ENCODE measurements at places on chromosomes 7 and 10.

DNA sequence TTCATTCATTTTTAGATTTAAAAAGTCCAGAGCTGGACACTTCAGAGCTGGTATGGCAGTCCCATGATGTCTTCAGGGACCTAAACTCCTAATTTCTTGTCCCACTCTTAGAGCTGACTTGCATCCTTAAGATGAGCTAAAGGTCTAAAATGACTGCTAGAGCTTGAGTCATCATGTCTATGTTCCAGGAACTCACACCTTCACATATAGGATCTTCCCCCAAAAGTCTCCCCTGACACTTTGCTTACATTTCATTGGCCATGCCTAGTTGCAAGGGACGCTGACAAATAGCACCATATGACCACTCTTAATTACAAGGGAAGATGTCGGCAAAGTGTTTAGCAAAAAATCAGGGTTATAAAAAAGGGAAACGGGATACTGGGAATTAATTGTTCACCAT is 10.4 kb upstream of the AOAH start:
- DNase-seq: no peak

DNA sequence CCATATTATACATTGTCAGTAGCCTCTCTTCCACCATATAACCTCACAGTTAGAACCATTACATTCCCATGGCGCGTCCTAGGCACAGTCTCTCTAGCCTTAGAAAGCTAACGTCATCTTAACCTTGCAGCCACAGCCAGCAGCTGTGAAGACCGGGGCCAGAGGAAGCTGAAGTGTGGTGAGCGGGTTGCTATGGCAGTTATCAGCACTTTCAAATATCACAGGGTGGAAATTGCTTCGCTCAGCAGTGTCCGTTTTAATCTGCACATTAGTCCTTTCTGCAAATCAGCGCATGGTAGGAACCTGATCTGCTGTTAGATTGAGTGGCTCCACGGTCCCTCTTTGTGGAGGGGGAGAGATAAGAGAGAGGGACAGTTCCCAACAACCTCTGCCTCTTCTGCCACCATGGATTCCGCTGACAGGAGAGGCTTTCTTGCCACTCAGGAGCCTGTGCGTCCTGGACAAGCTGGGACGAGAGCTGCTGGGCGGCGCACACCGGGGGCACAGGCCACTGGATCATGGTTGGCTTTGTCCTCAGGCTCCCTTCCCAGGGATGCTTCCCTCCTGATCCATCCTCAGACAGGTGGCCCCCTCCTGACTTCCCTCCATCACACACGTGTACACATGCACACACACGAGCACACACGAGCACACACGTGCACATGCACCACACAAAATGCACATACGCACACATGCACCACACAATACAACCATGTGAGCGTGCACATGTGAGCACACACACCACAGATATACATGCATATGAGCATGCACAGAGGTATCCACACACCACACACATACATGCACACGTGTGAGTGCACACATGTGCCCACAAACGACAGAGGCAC is 93.8 kb downstream of the WDR37 start:
- DNase-seq: no peak

DNA sequence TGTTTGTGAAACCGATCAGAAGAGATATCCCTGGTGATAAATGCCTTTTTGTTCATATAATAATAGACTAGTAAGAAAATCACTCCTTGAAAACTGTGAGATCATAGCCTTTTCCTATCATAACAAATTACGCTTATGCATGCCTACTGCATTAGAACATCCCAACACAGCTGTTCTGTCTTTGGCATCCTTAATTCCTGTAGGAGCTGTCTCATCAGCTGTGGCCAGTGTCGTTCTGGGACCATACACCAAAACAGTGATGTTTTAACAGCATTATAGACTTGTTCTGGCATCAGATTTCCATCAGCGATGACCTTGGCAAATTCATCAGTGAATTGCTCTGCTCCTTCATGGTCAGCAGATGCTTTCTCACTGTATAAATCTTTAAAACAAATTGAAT is 423.6 kb upstream of the LRGUK start:
- no peak for DNase-seq

GRCh38 chr10:23325132-23325531 is 19.5 kb downstream of the C10orf67 start:
- DNase-seq: no peak

- no peak for DNase-seq
Observed at GRCh38 chr10:27611236-27611635, 107.1 kb downstream of the RAB18 start.

DNA sequence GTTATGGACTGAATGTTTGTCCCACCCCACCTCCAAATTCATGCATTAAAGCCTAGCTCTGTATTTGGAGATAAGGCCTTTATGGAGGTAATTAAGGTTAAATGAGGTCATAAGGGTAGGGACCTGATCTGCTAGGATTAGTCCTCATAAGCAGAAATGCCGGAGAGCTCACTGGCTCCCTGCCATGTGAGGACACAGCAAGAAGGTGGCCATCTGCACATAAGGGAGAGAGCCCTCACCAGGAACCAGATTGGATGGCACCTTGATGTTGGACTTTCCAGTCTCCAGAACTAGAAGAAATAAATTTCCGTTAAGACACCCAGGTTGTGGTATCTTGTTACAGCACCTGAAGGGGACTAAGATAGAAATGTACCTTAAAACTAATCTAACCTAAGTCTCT is 816.1 kb upstream of the C7orf33 start:
- DNase-seq: no peak

DNA sequence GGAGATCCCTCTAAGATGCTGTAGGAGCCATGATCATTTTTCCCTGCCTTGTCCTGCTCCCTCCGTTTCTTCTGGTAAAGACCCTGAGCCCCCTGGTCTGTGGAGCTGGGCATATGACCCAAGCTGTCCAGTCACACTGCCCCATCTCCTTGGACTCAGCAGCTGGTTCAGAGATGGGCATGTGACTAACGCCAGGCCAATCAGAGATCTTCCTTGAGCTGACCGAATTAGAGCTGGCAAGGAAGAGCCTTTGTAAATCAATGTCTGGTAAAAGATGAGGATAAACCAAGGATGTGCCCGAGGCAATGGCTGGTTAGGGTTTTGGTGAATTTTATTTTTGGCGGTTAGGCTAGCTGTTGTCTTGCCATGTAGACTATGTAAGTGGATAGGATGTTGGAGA is 173.3 kb downstream of the LCOR start:
- no peak for DNase-seq

DNA sequence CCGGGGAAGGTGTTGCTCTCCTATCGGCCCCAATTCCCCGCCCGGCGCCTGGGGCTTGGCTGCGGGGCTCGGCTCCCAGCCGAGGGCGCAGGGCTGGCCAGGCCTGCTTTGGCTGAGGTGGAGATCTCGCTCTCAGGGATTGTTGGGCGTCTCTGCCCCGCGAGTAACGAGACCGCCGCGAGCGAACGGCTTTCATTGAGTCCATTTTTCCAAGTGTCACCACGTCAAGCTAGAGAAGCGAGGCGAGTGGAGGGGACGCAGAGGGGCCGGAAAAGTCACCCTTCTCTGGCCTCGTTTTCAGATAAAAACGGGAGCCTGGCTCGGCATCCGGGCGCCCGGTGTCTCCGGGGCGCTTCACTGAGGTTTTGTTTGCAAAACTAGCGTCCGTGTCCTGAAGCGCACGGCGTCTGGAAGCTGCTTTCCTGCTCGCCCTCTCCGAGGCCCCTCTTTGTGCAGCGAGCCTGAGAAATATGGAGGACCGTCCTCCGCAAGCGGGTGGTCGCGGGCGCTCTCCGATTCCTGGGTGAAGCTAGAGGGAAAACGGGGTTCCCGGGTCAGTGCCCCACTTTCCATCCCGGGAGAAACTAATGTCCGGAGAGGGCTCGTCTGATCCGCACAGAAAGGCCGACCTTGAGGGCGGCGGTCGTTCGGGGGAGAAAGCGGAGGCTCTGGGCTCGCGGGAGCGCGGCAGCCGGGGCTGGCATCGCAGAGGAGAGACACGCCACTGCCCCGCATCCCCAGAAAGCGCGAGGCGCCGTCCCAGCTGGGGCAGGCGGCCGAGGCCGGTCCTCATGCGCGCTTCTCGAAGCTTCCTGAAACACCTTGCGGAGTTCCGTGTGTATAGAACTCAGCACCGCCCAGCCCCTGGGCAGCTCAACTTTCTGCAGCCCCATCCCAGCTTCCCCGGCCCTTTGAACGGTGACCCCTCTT is 3.5 kb upstream of the EN2 start:
- DNase-seq: peak; percentile 9

- DNase-seq: peak; percentile 49
Observed at GRCh38 chr10:624605-625332, 64.7 kb downstream of the DIP2C start.

DNA sequence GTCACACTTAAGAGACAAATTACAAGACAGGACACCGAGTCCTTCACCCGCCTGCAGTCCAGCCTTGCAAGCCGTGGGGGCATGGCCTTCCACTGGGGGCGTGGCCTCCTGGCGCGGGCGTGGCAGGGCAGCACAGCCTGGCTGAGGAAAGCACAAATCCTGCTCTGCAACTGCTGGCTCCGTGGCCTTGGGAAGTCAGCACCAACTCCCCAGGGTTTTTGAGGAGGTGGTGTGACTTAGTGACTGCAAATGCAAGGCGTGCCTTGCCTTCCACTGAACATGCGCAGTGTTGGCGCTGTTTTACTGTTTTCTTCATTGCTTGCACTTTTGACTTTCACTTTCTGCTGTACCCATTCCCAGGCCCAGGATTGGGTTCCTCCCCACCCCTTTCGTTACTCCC is 12.9 kb upstream of the BMS1 start:
- DNase-seq: peak; percentile 7

- no peak for DNase-seq
Observed at GRCh38 chr10:110533149-110533548, 34.3 kb upstream of the SMC3 start.

DNA sequence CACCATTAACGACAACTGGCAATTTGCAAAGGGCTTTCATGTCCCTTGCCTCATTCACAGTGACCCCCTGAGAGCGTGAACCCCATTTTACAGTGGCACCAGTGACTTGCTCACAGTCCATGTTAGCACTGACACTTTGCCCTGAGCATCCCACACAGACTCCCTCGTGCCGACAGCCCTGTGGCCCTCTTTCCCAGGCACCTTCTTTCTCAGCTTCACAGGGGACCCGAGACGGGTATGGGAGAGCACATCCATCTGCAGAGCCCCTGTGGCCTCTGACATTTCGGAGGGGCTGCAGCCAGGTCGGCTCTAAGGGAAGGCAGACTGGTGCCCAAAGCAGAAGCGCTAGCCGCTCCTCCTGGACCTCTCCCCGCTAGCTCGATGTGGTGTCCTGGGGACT is 10.8 kb downstream of the LOXL4 start:
- no peak for DNase-seq

- no peak for DNase-seq
Observed at GRCh38 chr10:71735709-71736569, 16.4 kb upstream of the C10orf105 start.

- no peak for DNase-seq
Observed at GRCh38 chr7:1320616-1321240, 88.1 kb downstream of the UNCX start.

- no peak for DNase-seq
Observed at GRCh38 chr10:79938728-79939406, 10.0 kb downstream of the SFTPD start.

GRCh38 chr7:13778967-13779366 is 210.5 kb downstream of the ETV1 start:
- DNase-seq: no peak

- no peak for DNase-seq
Observed at GRCh38 chr7:95684505-95684904, 87.8 kb upstream of the DYNC1I1 start.

- DNase-seq: no peak
Observed at GRCh38 chr10:118449521-118449920, 107.4 kb upstream of the FAM204A start.

DNA sequence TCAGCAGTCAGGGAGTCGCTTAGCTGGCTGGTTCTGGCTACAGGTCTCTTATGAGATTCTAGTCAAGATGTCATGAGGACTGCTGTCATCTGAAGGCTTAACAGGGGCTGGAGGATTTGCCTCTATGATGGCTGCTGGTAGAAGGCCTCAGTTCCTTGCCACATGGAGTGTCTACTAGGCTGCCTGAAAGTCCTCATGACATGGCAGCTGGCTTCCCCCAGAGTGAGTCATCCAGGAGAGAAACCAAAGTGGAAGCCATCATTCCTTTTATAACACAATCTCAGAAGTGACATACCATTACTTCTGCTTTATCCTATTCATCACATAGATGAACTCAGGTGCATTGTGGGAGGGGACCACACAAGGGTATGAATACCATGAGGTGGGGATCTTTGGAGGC is 75.1 kb downstream of the EXOC6 start:
- DNase-seq: no peak

- DNase-seq: no peak
Observed at GRCh38 chr7:141263508-141263907, 189.6 kb downstream of the TMEM178B start.

DNA sequence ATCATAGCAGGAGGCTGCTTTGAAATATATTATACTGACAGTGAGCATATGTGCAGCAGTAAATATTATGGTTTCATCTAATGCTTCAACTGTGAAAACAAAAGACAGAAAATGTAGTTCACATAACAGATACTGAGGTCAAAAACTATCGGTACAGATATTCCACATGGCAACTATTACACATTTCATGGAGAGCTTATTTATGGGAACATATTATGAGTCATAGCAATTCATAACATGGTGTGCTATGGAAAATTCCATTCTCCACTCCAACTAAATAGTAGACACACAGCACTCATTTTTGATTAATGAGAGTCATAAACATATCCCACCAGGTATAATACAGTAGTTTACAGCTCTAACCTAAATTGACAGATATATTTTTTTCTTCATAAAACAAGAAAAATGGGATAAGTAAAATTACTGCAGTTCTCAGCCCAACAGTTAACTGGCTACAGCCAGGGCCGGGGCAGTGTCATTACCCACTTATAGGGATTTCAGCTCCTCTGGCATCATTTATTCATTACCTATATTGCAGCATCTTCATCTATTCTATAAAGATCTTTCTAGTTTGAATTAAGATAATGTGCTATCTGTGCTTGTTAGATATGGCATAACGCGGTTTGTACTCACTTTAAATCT is 475.6 kb upstream of the KLF6 start:
- no peak for DNase-seq

DNA sequence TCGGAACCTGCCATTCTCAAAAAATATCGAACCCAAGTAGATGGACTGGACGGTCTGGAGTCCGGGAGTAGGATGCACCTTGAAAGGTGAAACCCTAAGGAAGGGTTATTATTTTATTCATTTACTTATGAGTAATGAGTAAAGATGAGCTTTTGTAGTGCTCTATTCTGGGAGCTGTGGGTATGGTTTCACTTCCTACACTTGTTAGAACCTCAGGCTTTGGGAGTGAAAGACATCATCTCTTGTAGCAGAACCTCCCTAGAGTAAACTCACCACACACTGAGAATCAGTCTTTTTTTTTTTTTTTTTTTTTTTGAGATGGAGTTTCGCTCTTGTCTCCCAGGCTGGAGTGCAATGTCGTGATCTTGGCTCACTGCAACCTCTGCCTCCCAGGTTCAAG is 389.4 kb upstream of the AUTS2 start:
- no peak for DNase-seq

DNA sequence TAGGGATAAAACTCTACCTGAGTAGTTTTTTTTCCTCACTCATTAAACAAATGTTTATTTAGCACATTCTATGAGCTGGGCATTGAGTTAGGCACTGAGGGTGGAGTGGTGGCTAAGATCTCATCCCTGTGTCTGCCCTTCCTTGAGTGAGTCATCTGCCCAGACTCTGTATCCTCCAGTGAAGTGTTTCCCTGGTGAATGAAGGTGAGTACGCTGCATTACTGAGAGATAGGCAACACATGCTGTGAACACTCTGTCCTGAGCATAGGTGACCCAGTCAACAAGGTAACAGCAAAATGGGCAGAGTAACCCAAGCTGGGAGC is 5.8 kb downstream of the PITX3 start:
- DNase-seq: no peak
